ENCODE measurements at places on chromosomes 11 and 22.
A peak's percentile ranks its signal among the peaks of the same experiment; 100 is the strongest.

GRCh38 chr11:104286129-104286528 lies 122.2 kb upstream of the PDGFD start:
- no peak for DNase-seq

DNA sequence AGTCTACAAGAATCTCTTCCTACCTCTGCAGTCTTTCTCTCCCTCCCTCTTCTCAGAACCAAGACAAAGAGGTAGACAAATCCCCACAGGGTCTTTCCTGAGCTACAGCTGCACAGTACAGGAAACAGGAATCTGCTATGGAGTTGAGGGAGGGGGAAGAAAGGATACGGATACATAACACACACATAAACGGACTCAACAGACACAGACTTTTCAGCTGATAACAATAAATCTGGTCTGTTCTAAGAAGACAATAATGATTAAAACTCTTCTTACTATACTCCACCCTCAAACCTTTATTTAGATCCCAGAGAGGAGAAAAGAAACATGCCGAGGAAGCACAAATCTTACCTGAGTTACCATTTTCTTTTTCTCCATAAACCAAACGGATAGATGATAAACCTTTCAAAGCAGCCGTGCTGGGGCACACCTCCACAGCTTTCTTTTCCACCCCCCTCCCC lies 122.2 kb downstream of the APOL5 start:
- DNase-seq: peak; percentile 56

- peak; percentile 93 for DNase-seq
These were observed 43.4 kb upstream of the PRDM11 start for GRCh38 chr11:45102810-45103621.

DNA sequence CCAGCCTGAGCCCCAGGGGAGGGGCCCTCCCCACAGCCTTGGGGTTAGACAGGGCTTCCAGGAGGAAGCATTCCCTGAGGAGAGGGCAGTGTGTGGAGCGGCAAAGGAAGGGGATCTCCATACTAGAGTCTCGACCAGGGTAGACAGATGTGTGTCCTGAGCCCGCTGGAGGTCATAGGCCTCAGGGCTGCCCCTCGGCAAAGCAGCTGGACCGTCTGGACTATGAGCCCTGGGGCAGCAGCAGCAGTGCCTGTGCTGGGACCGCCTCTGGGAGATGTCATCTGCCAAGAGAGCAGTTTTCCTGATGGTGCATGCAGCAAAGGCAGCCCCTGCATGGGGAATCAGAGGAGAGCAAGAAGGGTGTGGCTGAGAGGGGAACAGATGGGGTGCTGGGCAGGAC lies 20.8 kb upstream of the TCF20 start:
- DNase-seq: no peak

GRCh38 chr11:90849312-90849711 lies 626.5 kb upstream of the CHORDC1 start:
- no peak for DNase-seq

DNA sequence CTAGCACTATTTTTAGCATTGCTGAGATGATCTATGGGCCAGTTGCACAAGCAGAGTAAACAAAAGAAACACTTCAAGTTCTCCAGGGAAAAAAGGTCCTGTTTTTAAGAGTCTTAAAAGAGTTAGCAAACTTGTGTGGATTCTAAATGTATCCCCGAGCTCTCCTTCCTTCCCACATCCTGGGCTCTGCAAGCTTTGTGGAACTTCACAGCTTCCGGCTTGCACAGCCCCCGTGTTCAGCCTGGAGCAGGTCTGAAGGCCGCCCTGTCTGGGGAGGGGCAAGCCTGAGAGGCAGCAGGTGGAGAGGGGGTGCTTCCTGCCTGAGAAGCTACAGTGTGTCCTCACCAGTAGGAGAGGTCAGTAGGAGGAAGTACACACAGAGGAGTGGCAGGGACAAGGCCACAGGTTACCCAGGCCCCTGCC lies 35.1 kb upstream of the SUSD2 start:
- peak; percentile 20 for DNase-seq

DNA sequence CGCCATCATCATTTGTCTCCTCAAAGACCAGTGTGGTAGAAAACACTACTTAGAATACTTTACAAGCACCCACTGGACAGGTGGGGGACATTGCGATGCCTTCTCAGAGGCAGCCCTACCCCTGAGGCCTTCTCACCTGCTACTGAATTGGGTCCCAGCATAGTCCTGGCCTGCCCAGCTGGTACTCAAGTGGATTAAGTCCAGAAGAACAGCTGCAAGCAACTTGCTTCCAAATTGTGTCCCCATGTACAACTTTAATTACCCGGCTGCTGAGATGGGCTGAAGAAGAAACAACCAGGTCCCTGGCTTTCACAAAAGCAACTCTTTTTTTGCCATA lies 12.3 kb downstream of the ABTB2 start:
- no peak for DNase-seq

DNA sequence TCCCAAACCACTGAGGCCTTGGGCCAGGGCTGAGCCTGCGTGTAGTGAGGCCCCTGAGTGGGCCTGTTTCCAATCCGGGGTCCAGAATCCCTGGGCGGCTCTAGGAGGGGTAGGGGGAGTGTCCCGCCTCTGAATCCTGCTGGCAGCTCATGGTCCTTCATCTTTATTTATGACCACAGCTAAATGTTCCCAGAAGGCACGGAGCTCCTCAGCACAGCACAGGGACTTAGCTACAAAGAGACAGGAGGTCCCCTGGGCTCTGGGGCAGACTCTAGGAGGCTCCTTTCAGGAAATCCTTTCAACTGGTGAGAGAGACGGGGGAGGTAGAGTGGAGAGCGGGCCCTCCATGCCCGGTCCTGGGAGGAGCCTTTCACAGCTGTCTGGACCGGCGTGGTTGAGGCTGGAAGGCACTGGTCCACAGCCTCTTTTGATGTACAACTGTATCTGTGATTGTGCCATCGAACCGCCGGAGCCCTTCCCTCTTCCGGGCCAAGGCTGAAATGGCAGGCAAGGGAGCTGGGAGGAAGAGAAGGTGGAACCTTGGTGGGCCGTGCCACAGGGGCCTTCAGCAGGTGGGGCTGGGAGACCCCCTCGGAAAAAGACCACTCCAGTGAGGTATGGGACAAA lies 46.8 kb downstream of the SCUBE1 start:
- no peak for DNase-seq

DNA sequence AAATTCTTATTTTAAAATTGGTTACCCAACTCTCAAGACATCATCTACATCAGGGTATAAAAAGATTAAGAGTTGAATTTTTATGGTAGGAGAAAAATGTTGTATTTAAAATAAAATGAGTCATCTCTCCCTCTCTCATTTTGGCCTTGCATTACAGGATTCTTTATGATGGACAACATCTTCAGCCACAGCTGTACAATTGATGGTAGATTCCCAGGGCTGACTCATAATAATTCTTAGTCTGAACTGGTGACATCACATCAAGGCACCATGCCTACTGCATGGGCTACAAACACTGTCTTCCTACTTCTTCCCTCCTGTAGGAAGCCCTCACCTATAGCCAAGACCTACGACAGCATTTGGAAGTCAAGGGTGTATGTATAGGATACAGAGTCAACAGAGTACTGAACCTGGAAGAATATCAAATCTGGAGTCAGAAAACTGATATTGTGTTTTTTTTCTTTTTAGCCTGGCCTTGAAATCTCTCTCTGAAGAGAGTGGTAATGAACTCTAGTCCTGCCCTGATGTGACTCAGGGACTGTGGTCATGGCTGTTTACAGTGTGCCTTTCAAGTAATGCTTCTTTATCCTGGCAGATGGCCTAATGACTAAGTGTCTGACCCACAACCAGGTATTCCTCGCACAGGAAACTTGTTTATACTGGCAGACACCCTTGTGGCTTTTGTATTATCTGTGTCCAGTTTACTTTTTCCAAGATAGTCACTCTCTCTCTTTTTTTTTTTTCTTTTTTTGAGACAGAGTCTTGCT lies 32.5 kb downstream of the MRGPRX2 start:
- peak; percentile 87 for DNase-seq

GRCh38 chr22:23763954-23764353 lies 1.2 kb downstream of the C22orf15 start:
- no peak for DNase-seq

DNA sequence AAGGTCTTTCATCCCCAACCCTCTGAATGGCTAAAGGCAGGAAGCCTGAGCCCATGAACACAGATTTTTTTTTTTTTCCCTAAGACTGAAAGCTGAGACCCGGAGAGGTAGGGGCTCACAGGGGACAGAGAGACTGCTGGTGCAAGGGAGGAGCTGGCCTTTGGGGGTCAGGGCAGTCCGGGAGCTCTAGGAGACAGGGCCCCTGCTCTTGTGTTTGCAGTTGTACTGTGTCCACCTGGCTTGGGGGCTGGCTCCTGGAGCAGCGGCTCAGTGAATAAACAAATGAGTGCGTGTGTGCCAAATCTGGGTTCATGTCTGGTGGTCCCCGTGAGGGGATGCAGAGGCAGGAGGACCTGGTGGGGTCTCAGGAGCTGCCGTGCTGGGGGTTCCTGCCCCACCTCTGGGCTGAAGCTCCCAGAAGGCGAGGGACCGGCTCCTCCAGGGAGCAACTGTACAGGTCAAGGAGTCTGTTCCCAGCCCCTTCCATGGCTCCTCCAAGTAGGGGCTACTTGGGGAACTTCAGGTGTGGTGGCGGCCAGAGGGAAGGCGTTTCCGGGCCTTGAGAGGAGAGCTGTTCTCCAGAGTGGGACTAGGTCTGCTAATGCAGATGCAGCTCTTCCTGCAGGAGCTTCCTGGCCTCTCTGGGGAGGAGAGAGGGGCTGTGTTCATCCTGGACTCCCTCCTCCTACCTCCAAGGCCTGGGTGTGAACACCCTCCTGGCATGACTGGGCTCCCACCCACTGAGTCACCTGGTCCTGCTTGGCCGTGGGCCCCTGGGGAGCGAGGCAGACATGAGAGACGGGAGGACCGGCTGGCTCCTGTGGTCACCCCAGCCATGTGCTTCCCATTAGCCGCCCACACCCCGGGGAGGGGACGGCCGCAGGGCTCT lies 57.6 kb downstream of the FBXO7 start:
- DNase-seq: peak; percentile 35

DNA sequence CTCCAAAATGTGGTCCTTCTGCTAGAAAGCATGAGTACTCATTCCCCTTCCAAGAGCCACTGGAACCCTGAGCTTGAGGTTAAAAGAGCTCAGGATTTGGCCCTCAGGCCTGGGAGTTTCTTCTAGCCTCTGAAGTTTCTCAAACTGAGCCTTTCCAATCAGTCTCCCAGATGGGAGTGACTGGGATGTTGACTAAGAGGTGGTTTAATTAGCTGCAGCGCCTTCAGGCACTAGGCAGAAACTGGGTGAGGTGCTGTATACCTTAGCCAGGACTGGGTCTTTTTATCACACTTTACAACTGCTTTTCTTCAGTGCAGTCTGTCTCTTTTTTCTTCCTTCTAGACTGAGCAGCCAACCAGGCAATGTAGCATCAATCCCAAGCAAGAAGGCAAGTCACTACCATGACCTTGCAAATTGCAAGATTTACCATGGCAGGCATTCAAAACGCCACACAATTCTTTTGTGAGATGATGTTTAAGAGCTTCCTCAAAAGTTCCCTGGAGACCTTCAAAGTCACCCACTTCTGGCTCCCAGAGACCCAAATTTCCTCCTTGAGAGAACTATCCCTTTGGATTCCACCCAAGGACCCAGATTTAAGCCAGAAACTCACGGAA lies 93.0 kb downstream of the SLC1A2 start:
- DNase-seq: no peak

GRCh38 chr11:122207921-122208764 lies 92.1 kb upstream of the BLID start:
- DNase-seq: no peak

DNA sequence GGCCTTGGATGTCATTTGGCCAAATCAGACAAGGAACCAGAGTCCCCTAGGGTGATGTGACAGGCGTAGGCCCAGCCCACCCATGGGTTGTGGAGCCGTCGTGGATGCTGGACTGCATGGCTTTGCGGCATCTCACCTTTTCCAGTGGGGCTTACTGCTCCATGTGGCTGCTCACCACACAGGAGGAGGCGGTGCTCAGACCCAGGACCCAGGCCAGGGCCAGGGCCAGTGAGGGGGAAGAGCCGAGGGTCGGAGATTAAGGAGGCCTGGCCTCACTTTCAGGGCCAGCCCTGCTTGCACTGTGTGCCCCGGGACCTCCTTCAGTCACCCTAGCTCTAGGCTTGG lies 105.6 kb downstream of the ST3GAL4 start:
- DNase-seq: no peak

DNA sequence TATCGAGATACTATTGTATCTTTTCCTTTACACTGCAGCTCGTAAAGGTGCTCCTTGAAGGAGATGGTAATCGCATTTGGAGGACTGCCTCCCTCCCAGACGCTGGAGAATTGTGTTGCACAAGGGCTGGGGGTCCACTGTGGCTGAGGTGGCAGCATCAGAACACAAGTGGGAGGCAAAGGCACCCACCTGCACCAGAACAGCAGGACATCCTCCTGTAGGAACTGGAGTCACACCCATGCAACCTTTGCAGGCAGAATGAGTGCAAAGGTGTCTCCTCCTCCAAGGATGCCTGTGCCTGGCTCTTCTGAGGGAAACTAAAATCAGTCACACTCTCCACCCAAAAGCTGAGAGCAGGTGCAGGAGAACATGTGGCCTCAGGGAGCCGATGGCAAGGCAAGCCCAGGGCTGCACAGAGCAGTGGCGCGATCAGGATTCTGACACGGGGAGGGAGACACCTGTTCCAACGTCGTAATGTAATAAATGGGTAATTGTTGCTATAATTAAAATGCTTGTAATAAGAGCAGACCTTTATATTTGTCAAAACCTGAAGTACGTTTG lies 1501.4 kb downstream of the TBC1D22A start:
- DNase-seq: no peak

DNA sequence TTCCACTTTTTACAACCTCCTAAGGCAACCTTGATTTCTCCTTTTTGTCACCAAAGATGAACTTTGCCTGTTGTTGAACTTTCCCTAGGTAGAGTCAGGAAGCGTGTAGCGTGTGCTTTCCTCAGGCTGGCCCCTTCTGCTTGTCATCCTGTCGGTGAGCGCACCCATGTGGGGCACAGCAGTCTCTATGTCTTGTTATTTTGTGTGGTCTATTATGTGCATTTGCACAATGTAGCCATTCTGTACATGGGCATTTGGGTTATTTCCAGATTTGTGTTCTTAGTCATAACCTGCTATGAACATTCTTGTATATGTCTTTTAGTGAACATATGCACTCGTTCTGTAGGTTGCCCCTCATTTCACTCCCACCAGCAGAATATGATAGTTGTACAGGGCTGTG lies 34.9 kb downstream of the CABIN1 start:
- DNase-seq: no peak

GRCh38 chr11:11464555-11464954 lies 111.5 kb upstream of the CSNK2A3 start:
- DNase-seq: no peak

- no peak for DNase-seq
These were observed 295.1 kb downstream of the MIAT start for GRCh38 chr22:26952451-26953011.

- no peak for DNase-seq
These were observed 155.5 kb downstream of the SPON1 start for GRCh38 chr11:14118072-14118471.
